Tibial nerve (tissue), 4 donors: ENCODE measurements at places on chromosomes 2 and 18.

DNA sequence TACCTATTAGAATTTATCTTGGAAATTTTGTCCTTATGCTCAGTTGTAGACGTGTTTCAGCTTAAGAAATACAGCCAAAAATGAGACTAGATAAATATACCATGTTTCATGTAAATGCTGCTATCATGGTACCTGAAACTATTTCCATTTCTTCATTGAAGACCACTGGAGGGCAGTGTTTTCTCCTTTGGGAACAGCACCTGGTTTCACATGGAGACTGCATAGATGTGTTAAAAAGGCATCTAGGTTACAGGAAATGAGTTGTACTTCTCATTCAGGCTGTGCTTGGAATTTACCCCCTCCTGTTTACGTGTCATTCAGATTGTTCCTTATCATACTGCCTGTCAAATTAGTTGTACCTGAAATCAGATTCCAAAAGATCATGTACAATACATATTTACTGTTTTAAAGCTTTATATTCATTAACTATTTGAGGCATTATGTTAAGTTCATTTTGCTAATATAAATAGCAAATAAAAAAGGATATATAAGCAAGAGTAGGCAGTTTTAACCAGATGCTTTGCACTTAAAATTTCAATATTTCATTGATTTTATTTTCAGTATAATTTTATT is 57.3 kb upstream of the PSMD14 start:
- no peak for DNase-seq

DNA sequence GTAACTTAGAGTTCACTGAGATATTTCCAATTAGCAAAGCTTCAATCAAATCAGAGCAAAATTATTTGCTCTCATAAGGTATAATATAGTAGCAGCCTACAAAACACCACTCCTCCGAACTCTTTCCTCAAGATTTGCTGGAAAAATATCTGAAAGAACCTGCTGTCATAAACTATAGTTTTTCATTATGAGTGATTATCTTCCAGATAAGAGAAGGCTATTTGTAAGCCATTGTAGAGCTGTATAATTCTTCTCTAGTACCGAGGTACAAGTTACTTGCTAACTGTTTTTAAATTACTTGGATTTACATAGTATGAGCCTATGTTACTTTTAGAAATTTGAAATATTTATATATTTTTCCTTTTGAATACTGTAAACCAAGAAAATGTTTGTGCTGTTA is 2.1 kb downstream of the NDC80 start:
- no peak for DNase-seq

- no peak for DNase-seq
Observed at GRCh38 chr18:7686278-7686677, 119.2 kb downstream of the PTPRM start.

DNA sequence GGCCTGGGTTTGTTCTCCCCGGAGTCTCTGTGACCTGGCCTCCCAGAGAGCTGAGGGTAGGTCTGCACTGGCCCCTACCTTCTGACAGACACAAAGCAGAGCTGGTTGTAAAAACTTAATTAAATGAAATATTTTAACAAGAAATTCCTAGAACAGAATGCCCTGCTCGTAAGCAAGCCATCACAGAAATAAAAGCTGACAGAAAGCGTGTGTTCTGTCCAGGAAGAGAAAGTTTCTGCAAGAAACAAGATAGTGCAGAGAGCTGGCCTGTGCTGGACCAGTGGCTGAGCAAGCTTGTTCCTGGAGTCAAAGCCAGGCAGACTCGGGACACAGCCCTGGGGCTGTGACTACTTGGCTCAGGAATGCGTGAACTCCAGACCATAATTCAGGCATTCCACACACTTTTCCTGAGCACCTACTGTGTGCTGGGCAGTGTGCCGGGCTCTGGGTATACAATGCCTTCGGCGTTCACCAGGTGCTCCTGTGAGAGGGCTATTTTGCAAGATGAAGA is 51.6 kb downstream of the APOB start:
- DNase-seq, result no peak

DNA sequence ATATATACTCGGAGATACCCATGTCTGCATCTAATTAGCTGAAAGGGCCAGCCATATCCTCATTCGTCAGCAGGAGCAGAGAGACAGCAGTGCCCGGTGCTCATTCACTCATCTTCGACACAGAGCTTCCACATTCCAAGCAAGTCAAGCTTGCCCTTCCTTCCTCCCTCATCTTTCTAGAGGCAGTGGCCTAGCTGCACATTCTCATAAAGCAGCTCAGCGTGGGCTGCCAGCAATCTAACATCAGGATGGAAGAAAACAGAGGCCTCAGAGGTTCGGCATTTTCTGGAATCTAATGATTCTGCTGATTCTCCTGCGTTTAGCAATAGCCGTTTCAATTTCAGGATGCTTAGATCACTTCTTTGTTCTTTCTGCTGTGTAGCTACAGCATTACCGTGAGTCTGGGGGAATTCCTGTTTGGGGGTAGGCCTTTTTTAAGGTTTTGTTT is 68.8 kb downstream of the CLHC1 start:
- peak; percentile 28 for DNase-seq

GRCh38 chr2:117553448-117553847 is 261.0 kb upstream of the DDX18 start:
- no peak for DNase-seq

DNA sequence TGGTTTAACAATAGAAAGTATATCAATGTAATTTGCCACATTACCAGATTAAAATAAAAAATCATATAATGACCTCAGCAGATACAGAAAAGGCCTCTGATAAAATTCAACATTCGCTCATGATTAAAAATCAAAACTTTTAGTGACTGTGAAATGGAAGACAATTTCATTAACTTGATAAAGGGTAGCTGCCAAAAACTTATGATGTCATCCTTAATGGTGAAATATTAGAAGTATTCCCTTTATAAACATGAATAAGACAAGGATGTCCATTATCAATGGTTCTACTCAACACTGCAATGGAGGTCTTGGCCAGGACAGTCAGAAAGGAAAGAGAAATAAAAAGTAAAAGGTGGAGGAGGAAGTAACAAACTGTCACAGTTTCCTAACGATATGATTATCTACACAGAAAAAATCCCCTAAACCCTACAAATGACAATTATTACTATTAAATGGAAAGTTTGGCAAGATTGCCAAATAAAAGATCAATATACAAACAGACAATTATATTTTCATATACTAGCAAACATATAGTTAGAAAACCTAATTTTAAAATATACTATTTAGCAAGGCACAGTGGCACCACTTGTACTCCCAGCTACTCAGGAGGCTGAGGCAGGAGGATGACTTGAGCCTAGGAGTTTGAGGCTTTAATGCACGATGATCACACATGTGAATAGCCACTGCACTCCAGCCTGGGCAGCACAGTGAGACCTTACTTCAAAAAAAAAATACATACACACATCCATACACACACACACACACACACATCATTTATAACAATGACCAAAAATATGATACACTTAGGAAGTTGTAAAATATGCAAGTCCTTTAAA is 12.8 kb downstream of the METTL8 start:
- no peak for DNase-seq

DNA sequence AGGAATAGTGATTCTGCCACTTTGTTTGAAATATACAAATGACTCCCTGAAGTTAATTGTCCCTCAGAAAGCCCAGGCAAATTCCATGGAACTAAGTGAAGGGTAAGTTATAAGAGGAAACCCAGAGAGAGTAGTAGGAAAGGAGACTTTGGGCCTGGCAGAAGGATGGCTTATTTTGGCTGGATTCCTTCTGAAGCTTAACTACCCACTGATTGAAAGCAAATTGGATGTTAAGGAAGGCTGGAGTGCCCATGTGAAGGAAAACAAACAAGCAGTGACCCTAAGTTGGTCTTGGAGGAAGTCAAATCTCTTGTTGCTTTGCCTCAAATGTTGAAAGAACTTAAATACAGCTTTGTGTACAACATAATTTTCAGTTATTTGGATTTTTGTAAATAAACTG is 1106.4 kb upstream of the ZEB2 start:
- no peak for DNase-seq

DNA sequence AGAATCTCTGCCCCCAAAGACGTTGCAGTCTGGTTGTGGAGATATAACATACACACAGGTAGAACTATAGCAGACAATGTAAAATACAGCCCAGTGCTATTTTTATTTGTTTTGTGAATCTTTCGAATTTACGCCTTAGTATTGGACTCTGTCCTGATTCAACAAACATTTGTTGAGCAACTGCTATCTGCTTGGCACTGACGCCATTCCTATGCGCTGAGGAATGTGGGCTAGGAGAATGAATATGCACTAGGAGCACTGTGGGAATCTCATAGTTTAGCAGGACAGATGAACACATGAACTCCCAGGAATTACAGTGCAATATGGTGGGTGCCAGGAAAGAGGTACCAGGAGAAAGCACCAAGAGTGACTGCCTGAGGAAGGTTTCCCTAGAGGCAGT is 181.7 kb upstream of the SIX3 start:
- no peak for DNase-seq

DNA sequence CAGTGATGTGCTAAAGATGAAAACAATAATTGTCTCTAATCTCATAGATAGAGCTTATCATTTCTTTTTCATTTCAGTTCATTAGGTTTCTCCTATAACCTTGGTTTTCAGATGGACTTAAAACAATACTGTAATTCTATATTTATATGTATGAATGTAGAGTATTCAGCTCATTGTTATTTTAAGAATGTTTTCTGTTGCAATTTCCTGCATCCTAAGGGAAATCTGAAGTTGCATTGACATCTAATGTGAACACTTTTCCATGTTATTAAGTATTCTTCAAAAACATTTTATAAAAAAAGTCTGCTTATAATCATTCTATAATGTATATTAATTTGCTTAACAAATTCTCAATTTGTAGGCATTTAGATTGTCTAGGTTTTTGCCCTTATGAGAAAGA is 288.9 kb downstream of the XIRP2 start:
- no peak for DNase-seq

DNA sequence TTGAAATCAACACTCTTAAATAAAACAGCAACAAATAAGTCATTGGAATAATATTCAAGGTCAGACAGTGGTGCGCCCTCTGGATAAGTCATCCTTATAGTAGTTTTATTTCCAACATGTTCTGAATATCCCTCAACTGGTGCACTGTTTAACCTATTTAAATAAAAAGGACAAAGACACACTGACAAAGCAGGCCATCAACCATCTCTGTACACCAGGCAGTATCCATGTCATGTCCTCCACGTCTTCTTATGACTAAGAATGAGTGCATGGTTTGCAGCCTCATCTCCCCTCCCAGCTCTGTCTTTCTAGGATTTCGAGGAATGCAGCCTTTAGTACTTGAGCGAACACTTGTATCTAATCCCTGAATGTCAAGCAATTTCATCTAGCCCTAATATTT is 42.4 kb downstream of the ST3GAL5 start:
- DNase-seq, result no peak

GRCh38 chr2:10557506-10558265 is 109.6 kb upstream of the ODC1 start:
- DNase-seq, result no peak

- DNase-seq, result no peak
Observed at GRCh38 chr2:88451811-88452564, 505 bp downstream of the FOXI3 start.

DNA sequence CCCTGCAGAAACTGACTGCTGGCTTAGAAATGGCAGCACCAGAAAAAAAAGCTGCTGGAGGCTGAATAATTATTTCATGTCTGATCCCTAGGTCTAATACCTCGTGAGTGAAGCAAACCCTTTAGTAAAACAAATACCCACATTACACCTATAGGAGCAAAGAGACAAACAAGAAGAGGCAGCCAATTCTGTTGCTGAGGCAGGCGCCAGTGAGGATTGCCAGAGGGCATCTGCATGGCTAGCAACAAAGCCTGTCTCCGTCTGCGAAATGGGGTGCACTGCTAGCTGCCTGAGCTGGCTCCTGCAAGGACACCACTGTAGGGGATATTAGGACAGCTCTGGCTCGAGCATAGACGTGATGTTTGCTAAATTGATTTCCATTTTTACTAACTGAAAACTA is 509.7 kb downstream of the TDRD15 start:
- DNase-seq, result no peak

DNA sequence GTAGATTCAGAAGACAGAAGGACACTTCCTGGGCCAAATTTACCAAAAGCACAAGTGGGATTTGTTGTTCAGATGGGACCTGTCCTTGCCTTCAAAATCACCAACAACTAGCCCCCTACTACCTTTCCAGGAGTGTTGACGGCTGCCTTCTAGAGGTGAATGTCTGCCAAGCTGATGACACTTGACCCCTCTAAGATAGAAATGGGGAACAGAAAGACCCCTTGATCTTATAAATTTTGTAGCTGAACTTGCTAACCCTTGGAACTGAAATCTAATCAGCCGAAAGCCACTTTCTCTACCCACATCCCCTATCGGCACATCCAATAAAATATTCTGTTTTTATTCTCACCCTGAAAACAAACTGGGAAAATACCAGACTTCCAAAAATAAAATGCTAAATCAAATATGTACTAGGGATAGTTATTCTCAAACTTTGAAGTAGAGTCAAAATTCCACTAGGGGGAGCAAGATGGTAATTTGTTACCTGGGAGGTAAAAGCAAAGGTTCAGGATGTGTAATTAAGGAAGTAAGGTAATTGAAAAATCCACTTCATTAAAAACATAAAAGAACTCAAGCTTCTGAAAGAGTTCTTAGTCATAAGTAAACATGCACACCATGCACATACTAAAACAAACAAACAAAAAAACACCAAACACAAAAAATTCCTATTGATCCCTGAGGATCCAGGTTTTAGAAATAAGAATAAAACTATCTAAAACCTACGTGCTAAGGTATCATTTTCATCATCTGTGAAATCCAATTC is 119.2 kb downstream of the ANKRD44 start:
- DNase-seq, result no peak

DNA sequence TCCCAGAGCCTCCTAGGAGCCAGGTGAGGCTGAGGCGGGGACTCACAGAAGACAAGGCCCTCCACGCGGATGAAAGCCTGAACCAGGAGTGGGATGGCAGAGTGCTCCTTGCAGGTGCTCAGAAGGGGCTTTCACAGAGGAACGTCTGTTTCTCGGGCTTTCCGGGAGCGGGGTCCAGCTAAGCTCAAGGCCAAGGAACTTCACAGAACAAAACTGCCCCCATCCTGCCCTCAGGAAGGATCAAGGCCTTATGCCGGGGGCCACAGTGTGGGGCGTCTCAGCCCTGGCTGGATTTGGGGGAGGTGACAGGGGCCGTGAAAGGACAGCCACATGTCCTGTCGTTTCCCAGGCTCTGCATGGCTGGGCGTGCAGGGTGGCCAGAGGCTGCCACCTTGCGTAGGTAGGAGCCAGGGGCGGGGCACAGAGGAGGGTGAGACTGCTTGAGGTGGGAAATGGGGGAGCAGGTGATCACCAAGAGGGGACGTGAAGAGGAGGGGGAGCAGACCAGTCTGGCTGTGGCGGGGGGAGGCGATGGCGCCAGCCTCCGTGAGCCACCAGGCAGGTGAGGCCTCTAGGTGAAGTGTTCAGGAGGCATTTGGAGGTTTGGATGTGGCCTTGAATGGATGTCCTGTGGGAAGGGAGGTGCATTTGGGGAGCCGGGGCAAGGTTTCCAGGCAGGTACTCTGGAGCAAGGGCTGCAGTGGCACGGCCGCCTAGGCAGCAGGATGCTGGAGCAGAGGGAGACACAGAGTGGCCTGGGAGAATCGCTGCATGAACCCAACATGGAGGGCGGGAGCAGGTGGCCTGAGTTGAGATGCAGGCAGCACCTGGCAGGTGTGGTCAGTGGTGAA is 79.1 kb downstream of the TWIST2 start:
- no peak for DNase-seq
